Esophagus muscularis mucosa (tissue), 4 donors: ENCODE measurements at places on chromosomes 13 and 19. TPM values are rescaled to one million over a fixed set of nuclear protein-coding genes. Genes with fewer than 3 reads are reported as not detected.

Gene C1QTNF9B
- not detected for total RNA-seq

- H3K27me3 ChIP-seq = no peaks in the 10 kb centered on the region
- no peak for DNase-seq
- no peak overlapping the region for H3K4me3 ChIP-seq
These were observed 14.4 kb upstream of the SULT2B1 start for GRCh38 chr19:48537541-48537940.

Gene ARID3A
- total RNA-seq = 8.4 TPM

DNA sequence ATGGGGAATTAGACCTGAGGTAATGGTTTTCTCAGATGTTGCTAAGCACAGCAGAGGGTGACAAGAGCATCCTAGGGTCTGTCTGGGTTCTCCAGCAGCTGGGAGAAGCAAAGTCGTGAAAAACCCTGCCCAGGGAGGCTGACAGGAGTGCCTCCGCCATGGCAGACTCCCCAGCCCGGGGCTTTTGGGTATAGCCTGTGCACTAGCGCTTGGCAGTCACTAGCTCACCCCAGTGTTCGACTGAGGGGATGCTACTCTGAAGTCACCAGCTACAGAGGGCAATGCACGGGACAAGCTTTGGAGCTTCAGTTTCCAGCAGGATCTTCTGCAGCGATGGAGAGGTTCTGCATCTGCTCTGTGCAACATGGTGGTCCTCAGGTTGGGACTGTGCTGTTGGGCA lies 87.5 kb downstream of the ING1 start:
- DNase-seq = no peak
- H3K27ac ChIP-seq = no peak overlapping the region
- H3K4me1 ChIP-seq = no peaks in the 10 kb centered on the region
- no peak overlapping the region for H3K4me3 ChIP-seq

DNA sequence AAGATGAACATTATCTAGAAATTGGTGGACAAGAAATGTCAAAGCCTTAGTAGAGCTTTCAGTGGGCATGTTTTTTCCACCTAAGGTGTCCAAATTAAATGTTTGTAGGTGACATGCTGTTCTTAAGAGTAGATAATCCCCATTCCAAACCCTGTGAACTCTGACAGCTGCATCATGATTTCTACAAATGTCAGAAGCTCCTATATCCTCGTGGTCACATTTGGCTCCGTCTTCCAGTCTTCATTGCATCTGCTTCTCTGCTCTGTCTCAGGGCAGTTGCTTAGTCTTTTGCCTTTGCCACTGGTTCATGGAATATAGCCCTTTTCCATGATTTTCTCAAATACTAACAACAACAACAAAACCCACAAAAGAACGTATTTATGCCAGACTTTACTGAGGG lies 234.5 kb downstream of the DLEU7 start:
- no peak overlapping the region for H3K4me3 ChIP-seq
- DNase-seq = no peak
- H3K27me3 ChIP-seq = no peaks in the 10 kb centered on the region
- H3K4me1 ChIP-seq = no peaks in the 10 kb centered on the region

DNA sequence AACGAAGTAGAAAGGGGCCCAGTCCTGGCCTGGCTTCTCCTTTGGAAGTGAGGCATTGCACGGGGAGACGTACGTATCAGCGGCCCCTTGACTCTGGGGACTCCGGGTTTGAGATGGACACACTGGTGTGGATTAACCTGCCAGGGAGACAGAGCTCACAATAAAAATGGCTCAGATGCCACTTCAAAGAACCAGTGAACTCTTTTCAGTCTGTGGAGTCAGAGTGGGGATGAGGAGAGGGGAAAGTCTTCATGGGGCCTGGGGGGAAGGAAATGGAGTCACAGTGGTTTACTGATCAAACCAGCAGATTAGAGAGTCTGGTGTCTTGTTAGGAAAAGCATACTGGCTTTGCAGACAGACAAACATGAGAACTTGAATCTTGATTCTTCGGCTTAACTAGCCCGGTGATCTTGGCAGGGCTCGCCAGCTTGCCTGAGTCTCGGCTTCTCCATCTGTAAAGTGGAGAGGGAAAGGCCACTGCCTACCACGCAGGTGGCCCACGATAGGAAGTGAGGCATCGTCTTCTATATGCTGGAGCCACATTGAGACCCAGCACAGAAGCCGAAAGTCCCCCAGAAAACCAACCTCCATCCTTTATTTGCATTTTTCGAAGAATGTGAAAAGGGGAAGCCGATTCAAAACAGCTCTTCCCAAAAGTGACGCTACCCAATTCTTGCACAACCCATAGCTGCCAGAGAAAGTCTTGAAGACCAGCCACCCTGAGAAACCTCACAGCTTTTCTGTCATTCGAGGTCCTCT lies at the start of gene FFAR1:
Gene FFAR1, plus strand, starts transcription at position 732 of the 759 bp plus-strand sequence. CDS start 3,650 bp downstream, outside the sequence.
- DNase-seq = peak; percentile 89
- H3K27me3 ChIP-seq = no peaks in the 10 kb centered on the region
- no peaks in the 10 kb centered on the region for H3K36me3 ChIP-seq
- no peak within 1 kb of the TSS for H3K27ac ChIP-seq
- H3K4me1 ChIP-seq = no peaks in the 10 kb centered on the region
